ENCODE measurements at places on chromosomes 6 and 20.

GRCh38 chr20:45235995-45236394 is 14.8 kb downstream of the SEMG2 start:
- no peak for DNase-seq

DNA sequence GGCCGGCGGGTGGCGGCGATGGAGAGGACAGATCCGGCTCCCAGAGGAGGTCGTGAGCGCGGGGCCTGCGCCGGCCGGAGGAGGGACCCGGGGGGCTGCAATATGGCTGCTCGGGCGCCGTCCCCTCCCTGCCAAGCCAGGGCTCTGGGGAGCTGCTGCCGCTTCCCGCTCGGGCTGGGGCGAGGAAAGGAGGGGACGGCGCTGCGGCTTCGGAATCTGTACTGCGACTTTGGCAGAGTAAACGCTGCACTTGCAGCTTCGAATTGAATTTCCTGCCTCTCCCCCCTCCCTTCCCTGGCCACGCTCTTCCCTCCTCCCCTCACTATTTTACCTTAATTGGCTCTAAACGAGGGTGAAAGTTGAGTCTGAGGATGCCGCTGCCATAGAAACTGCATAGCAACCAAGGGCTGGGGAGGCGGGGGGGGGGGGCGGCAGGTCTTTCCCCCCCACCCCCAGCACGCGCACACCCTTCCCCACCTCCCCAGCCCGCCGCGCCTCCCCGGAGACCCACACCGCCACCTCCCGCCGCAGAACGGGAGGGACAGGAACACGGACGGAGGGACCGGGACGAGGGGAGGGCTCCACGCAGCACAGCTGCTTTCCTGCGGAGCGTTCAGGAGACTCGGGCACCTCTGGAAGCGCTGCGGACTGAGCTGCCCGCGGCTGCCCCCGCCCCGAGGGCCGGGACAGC is 93.9 kb downstream of the RNASET2 start:
- peak; percentile 56 for DNase-seq

DNA sequence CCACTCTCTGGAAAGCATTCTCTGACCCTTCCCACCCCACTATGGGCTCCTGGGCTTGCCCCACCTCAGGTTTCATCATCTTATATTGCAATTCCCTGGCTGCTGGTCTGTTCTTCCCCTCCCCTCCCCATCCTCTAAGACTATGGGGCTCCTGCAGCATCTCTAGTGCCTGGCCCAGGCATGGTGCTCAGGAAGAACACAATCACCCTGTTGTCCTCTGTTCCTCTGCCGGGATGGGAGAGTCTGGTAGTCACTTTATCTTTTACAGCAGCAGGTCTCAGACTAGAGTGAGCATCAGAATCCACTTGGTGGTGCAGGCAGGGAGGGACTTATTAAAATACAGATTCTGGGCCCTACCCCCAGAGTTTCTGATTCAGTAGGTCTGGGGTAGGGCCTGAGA is 5.0 kb upstream of the LPIN3 start:
- DNase-seq, result no peak

DNA sequence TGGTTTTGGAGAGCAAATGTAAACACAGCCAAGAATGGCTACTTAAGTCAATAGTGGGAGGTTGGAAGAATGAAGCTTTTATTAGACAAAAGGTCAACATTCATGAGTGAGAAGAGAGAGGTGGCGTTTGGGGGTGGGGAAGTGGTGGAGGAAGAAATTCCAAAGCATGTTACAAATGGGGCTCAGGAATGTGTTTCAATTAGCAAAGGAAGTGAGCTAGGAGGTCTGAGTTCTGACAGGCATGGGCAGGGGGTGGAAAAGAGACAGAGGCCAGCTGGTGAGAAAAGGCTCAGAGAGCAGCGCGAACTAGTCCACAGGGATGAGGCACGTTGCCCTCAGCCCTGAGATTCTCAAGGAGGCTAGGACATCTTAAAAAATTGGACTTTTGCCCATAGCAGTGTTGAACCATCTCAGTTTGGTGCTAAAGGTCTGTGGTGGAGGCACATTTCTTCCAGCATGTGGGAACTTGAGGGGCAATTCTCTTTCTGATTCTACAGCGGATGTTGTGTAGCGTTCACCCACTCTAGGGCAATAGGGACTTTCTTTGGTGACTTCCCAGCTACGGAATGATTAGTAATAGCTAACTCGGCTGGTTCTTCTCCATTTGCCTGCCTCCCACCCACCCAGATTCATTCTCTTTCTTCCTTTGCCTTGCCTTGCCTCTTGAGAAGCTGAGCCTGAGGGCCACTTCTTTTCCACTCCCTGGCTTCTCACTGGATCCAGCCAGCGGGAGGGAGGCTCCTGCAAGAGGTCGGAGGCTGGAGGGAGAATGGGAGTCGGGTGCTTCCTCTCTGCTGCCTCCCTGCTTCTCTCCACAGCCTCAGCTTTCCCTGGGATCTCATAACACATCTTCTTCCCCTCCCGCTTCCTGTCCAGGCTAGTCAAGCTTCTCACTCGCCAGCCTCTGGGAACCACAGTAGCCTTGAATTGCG is 45.1 kb upstream of the NEDD9 start:
- no peak for DNase-seq

GRCh38 chr20:4689220-4689619 is 32.5 kb upstream of the PRND start:
- no peak for DNase-seq

DNA sequence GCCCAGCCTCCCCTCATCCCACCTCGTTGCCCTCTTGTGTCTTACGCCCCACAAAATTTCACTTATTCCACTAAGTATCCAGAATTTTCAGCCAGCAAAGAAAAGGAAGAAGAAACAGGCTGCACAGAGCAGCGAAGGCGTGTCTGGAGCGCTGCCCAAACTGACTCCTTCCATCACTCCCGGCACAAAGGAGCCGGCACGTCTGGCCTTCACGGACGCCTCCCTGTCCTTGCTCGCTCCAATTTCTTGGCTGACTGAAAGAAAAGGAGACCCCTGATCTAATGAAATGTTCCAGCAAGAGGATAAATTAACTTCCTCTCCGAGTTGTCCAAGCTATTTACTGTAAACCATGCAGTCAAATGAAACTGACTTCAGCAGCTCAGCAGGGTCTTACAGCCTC is 152.3 kb upstream of the CDH4 start:
- DNase-seq, result no peak

- no peak for DNase-seq
Measured at GRCh38 chr6:90421666-90422065, 125.0 kb upstream of the BACH2 start.

- no peak for DNase-seq
Measured at GRCh38 chr6:9948678-9949077, 466.2 kb downstream of the TFAP2A start.

DNA sequence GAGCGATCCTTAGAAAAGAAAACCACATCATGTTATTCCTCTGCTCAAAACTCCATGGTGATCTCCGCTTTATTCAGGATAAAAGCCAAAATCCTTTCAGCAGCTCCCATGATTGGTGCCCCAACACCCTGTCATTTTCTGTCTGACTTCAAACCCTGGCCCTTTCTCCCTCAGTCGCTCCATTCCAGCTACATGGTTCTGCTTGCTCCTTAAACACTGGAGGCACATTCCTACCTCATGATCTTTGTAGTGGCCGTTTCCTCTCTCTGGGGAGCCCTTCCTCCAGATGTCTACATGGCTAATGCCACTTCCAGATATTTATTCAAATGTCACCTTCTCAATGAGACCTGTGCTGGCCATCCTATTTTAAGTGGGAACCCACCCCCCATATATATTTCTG is 100.8 kb downstream of the CAP2 start:
- DNase-seq, result no peak

DNA sequence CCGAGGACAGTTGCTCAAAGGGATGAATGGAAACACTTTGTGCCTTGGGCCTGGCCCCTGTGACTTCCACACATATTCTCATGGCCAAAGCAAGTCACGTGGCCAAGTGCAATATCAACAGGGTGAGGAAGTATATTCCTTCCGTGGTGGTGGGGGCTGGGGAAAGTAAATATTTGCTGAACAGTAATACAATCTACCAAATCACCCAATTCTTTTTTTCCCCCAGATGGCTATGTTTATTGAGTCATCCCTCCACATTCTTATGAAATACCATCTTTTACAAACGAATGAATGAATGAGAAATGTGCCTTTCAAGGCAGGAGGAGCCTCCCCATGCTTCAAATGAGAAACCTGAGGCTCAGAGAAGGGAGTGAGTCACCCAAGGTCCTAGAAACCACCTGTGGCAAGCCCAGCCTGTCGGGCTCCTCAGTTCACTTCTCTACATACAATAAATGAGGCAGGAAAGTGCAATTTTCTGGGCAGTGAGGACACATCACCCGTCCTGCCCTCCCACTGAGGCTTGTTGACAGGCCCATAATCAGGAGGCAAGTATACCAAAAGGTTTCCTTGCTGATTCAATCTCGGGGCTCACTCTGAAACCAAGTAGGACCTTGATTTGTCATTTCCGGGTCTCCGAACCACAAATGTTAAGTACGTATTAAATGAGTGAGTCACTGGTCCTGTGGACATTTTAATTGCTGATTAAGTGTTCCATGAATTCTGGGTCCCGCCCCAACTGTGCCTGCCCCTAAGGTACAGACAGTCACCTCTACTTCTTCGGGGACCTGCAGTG is 25.3 kb upstream of the TOP1 start:
- DNase-seq, result peak; percentile 82

- no peak for DNase-seq
Measured at GRCh38 chr6:16064671-16065072, 64.2 kb upstream of the MYLIP start.

DNA sequence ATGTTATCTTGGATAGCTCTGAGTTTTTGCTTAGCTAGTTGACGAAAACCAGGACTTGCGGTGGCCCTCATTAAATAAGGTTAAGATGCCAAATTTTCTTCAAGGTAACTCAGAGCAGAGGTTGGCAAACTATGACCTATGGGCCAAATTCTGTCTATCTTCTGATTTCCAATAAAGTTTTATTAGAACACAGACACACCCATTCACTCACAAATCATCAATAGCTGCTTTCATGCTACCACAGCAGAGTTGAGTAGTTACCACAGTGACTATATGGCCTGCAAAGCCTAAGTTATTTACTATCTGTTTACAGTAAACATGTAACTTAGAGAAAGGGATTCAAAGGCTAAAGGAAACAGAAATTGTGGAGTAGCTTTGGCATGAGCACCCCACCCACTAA is 23.6 kb downstream of the DCDC2 start:
- DNase-seq, result no peak

GRCh38 chr6:100307561-100307960 is 157.2 kb downstream of the SIM1 start:
- DNase-seq, result no peak

DNA sequence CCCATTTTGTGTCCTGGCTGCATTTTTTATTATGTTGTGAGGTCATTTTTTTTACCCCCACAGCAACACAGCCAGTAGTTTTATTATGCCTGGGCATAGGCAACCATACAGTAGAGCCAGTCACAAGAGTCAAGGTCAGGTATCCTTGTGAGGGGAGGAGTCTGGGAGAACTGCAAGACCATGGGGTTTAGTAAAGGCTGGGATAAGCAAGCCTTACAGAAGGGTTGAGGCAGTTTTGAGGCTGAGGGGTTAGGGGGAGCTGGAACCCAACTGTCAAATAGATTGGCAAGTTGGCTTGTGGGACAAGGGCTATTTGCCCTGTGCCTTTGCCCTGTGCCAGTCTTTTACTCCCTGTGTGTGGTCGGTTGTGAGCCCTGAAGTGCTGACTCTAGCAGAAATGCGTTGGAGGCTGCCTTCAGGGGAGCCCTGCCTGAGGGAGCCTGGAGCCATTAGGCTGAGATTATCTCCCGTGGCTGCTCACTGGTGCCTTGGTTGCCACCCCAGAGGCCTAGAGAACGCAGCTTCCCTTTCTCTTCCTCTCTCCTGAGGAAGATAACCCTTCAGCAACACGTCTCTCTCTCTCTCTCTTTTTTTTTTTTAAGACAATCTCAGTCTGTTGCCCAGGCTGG is 31.1 kb downstream of the RALY start:
- no peak for DNase-seq

DNA sequence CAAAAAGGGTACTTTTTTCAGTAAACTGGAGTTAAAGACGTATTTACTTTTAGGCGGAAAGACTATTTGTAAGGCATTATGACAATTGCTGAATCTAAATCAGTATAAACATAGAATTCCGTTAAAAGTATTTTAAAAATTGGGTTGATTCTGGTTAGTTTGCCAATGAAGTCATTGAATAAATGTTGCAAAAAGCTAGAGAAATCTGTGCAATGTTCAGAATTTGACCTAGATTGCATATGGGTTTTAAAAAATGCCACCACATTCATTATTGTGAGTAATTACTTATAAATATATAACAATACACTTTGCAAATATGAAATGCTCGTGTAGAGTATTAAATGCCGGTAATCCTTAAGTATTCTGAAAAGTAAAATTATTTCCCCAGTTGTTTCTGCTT is 116.5 kb upstream of the EEF1E1 start:
- no peak for DNase-seq

DNA sequence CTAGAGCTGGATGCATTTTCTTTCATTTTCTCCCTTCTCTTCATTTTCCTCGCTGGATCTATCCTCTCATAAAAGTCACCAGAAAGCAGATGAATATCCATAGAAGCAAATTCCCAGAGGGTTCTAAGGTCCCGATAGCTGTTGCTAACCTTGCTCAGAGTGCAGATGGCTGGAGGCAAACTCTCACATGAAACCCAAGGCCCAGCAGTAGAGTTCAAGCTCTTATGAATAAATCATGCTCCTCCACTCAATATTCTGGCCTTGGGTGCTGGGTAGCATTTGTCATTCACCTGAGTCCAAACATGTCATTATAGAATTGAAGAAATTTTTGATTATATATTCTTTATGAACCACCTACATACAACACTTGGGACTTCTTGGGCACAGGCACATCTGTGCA is 539.7 kb upstream of the MARCKS start:
- DNase-seq, result no peak

GRCh38 chr6:113936093-113936934 is 34.6 kb downstream of the HDAC2 start:
- no peak for DNase-seq

DNA sequence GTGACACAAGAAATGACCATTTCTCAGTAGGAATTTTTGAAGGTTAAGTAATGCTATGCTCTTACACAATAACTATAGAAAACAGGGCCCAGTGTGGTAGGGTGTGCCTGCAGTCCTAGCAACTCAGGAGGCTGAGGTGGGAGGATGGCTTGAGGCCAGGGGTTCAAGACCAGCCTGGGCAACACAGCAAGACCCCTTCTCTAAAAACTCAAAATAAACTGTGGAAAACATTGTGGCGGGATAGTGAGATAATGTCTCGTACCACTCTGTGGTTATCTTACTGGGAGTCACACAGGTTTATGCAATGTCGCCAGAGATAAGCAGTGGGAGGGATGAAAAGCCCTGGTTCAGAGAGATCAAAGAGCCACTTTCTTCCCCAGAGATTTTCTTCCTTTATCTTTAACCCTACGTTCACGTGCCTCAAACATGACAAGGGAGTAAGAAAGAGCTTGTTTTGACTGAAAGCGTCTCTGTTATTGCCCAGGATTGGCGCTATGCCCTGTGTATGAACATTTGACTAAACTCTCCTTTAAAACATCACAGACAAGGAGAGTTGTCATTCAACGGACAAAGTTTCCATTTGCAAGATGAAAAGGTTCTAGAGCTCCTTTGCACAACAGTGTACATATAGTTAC is 13.9 kb downstream of the GCM1 start:
- DNase-seq, result no peak

DNA sequence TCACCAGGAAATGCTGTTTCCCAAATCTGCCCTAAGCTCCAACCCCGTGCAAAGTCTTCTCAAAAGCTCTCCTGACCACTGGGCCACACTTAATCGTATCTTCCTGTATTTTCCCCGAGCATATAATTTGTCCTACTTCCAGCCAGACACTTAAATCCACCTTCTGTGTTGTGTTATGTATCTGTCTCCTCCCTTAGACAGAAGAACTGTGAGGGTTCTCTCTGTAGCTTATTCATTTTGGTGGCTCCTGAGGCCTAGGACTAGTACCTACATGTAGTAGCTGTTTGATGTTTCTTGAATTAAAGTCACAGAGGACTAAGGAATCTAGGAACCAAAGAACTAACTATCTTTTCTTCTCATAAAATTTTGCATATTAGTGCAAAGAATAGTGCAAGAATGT is 292.6 kb downstream of the ALDH8A1 start:
- no peak for DNase-seq

All from CD4-positive, alpha-beta T cell (primary cell).